Activated CD4-positive, alpha-beta T cell treated with anti-CD3 and anti-CD28 coated beads, Interleukin-2, amount 10 ng/mL, durations not matched to agents 7 days and 5 days (primary cell): ENCODE measurements at places on chromosomes 3 and 15.

GRCh38 chr3:112739252-112739965, 98.5 kb upstream of the CCDC80 start:
- peak; percentile 10 for DNase-seq

GRCh38 chr3:83769791-83770663, 1188.8 kb upstream of the CADM2 start:
- DNase-seq, result no peak

DNA sequence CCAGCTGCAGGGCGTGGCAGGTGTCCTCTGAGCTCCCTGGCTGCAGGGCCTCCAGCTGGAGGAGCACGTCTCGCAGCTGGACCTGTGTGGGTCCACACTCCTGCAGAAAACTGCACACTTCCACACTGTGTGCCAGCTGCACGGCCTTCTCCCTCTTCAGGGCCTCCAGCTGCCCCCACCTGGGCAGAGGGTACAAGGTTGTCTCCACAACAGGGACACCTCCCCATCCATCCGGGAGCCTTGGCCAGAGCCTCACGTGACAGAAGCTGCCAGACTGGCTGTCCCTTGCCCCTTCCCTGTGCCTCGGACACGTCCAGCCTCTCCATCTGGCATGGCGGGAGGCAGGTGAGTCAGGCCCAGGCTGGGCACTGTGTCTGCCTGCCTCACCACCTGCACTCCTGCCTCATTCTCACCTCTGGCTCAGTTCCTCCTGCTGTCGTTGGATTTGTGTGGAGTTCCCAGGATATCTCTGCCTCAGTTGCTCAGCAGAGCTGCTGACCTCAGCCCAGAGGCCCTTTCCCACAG, 14.5 kb downstream of the SPTBN5 start:
- DNase-seq, result no peak

DNA sequence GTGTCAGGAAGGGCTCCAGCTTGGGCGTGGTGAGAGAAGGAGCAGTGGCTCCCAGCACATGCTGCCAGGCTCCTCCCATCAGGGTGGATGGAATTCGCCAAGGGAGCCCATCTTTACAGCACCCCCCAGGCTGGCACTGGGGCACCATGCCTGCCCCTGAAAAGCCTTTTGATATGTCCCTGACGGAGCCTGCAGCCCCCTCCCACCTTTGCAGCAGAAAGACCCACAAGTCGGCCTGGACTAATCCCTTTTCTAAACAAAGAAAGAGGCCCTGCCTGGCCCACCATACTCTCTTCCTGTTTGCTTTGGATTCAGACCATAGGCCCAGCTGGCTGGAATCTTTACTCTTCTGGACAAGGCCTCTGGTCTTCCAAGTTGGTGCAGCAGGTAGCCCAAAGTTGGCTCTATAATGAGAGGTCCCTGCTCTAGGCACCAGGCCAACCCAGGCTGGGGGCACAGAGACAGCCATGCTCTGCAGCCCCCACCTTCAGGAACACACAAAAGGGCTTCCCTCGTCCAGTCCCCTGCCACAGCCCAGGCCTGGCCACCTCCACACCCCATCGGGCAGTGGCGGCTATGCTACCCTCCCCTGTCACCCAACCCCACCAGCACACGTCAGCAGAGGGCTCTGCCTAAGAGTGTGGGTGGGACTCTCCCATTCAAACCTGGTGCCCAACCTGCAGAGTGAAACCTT, 5.4 kb downstream of the ANPEP start:
- no peak for DNase-seq

- no peak for DNase-seq
These were observed 43.4 kb downstream of the HLTF start for GRCh38 chr3:149042789-149043386.

GRCh38 chr3:40720863-40721262, 196.1 kb downstream of the ZNF621 start:
- DNase-seq, result no peak

DNA sequence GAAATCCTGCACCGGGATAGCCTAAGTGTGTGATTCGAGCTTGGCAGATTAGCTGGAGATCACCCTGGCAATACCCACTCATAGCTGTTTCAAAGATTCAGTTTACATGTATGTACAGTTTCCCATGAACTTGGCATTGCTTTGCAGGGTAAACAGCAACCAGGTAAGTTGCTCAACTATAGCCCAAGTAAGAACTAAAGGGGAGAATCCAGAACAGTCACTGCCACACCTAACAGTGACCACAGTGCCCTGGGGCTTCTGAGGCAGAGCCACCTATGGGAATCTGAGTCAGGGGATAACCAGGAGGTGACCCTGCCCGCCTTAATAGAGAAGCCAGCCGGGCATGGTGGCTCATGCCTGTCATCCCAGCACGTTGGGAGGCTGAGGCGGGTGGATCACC, 15.9 kb downstream of the CDAN1 start:
- no peak for DNase-seq
